MCF 10A (cell line): ENCODE measurements at places on chromosomes 2 and 18. TPM values are rescaled to one million over a fixed set of nuclear protein-coding genes. Genes with fewer than 3 reads are reported as not detected.
A peak's percentile ranks its signal among the peaks of the same experiment; 100 is the strongest.

DNA sequence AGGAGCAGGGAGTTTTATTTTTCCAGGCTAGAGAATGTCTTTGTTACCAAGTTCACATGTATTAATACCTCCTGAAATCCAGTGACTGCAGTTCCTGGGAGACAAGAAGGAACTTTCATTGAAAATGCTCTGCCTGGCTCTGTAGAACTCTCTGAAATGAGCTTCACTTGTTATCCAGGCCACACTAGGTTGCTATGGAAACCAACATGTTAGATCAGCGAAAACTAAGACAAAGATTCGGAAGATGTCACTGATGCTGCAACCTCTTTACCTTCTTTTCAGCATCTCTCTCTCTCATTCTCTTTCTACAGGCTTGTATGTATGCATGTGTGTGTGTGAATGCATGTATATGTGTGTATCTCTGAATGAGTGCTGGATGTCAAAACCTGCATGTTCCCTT, 218.5 kb downstream of the TRIB2 start:
- no peaks in the 10 kb centered on the region for H3K27me3 ChIP-seq
- H3K36me3 ChIP-seq = no peaks in the 10 kb centered on the region
- H3K4me3 ChIP-seq = no peak overlapping the region
- H3K27ac ChIP-seq = no peak overlapping the region

DNA sequence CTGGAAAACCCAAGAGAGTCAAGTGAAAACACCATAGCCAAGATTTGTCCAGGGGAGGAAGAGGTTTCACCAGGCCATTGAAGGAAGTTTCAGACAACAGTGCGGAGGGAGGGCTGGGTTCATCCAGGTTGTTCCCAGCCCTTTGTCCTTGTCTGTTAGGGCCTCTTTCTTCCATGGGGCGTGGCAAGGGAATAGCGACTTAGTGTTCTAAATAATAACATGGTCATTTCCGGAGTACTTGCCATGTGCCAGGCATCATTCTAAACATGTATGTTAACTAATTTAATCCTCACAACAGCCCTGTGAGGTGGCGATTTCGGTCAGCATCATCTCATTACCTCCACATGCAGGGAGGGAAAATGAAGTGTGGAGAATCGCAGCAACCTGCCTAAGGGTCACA, 77.3 kb downstream of the TCF7L1 start:
- no peak overlapping the region for H3K27ac ChIP-seq
- DNase-seq = no peak
- H3K27me3 ChIP-seq = no peaks in the 10 kb centered on the region
- no peaks in the 10 kb centered on the region for H3K4me1 ChIP-seq
- H3K36me3 ChIP-seq = no peaks in the 10 kb centered on the region

DNA sequence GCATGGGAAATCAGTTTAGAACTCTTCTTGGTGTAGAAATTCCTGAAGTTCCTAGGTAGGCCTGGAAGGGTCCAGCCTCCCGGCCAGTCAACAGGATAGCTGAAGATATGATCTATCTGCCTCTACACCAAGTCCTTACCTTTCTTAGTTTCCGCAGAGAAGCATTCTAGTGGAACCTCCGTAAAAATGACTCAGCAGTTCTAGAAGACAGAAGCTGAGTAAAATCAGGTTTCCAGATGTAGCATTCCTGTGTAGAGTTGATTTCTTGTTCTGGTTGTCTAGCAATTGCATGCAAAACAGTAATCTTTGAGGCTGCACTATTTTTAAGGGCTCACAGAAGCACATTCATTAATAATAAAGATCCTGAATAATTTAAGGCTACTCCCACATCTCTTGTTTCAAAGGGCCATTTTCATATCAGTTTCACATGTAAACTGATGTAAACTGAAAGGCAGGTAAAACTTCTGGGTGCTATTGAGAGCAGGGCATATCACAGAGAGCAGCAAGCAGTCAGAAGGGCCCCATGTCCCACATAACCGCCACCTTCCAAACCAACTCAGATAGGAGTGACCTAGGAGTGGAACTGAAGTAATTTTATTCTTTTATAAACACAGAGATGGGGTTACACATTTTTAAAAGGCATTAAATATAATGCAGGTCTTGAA, 3.2 kb upstream of the DYTN start:
- H3K27ac ChIP-seq = no peak overlapping the region
- no peaks in the 10 kb centered on the region for H3K36me3 ChIP-seq
- peaks cover 8% of the 10 kb centered on the region for H3K27me3 ChIP-seq

DNA sequence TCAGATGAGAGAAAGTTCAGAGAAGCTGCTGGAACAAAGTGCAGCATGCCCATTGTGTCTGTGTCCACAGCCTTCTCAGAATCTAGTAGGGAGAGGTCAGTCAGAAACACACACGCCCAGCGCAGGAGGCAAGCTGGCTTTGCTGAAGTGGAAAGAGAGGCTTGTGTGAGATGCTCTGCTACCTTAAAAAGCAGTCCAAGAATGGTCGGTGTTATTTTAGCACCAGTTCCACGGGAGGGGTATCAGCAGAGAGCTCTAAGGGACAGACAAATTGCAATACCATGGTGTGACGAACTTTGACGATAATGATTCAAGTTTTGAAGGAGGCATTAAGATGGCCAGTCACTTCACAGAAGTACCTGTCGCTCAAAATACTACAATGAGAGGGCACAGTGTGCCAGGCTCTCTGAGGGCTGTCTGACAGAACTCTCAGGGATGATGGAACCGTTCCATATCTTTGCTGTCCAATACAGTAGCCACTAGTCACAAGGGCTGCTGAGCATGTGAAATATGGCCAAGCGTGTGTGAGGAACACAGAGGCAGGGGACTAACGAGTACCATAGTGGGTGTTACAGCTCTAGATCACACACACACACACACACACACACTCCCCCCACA, 237.5 kb upstream of the TMEM200C start:
- no peaks in the 10 kb centered on the region for H3K4me1 ChIP-seq
- H3K27ac ChIP-seq = no peak overlapping the region
- no peak for DNase-seq
- H3K27me3 ChIP-seq = no peaks in the 10 kb centered on the region

DNA sequence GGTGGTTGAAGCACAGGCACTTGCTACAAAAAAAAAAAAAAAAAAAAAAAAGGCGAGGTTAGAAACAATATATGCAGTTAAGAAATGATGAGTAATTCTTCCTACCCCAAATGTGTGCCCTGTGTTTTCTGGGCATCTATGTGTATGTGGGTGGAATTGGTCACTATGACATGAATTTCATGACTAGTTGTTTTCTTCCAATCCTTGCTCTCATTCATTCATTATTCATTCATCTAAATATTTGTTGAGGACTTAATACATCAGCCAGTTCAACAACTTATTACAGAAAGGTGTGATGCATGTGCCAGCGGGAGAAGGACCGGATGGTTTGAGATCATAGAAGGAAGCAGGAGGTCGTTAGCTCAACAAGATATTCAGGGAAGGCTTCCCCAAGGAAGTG, 8.3 kb upstream of the EGR4 start:
- no peaks in the 10 kb centered on the region for H3K36me3 ChIP-seq
- DNase-seq = peak; percentile 36
- H3K4me1 ChIP-seq = peaks cover 12% of the 10 kb centered on the region

DNA sequence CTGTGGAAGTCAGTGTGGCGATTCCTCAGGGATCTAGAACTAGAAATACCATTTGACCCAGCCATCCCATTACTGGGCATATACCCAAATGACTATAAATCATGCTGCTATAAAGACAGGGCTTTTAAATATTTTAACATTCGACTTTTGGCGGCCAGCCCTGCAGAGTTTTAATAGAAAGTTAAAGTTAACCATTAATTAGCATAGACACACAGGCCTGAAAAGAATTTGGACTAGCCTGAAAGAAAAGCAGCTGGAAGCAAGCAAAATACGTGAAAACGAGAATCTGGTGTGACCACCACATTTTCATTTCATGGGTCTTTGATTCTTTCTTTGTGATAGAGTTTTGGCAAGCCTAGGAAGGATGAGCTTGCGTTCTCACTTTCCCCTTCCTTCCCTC, 184.0 kb downstream of the SCG2 start:
- H3K4me1 ChIP-seq = peaks cover 4% of the 10 kb centered on the region
- no peaks in the 10 kb centered on the region for H3K27me3 ChIP-seq
- no peak overlapping the region for H3K27ac ChIP-seq
- no peak overlapping the region for H3K4me3 ChIP-seq
- H3K36me3 ChIP-seq = peaks cover 6% of the 10 kb centered on the region

GRCh38 chr2:20516291-20516645, 69.4 kb downstream of the RHOB start:
- H3K36me3 ChIP-seq = no peaks in the 10 kb centered on the region
- DNase-seq = no peak
- H3K27ac ChIP-seq = no peak overlapping the region
- peaks cover 22% of the 10 kb centered on the region for H3K4me1 ChIP-seq
- H3K4me3 ChIP-seq = no peak overlapping the region
- H3K27me3 ChIP-seq = no peaks in the 10 kb centered on the region

DNA sequence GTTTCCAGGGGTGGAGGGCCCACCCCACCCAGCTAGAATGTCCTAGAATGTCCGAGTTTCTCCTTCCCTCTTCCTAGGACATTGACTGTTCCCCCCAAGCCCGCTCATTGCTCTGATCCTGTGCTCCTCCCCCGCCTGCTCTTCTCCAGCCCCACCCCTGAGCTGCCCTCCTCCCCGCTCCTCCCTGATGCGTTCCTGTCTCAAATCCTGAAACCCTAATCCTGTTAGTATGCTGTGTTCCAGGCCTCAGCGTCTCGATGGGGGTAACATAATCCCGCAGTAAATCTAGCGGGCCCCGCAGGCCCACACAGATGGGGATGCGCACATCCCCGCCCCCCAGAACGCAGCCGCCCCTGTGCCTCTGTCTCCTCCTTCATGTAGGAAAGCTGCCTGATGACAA, 51.3 kb downstream of the NRP2 start:
- no peaks in the 10 kb centered on the region for H3K27me3 ChIP-seq
- H3K4me3 ChIP-seq = no peak overlapping the region
- H3K4me1 ChIP-seq = peaks cover 11% of the 10 kb centered on the region
- H3K36me3 ChIP-seq = no peaks in the 10 kb centered on the region
- H3K27ac ChIP-seq = peak overlapping the region; percentile 61
- no peak for DNase-seq

DNA sequence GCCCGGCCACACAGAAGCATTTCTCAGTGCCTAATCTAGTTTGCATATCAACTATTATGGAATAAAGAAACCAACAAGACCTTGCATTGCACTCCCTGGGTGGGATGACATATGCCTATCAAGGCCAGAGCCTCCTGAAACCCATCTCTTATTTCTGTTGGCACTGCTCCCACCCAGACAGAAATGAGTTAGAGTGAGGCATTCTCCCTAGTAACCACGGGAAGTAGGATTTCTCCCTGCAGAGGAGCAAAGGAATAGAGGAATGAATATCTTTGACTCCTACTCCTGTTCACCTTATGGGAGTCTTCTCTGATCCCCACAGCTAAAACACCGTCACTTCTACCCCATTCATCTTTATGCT, 24.2 kb upstream of the SCYGR1 start:
- peaks cover 55% of the 10 kb centered on the region for H3K4me1 ChIP-seq
- H3K4me3 ChIP-seq = no peak overlapping the region
- H3K36me3 ChIP-seq = no peaks in the 10 kb centered on the region
- peak overlapping the region; percentile 86 for H3K27ac ChIP-seq
- H3K27me3 ChIP-seq = no peaks in the 10 kb centered on the region

DNA sequence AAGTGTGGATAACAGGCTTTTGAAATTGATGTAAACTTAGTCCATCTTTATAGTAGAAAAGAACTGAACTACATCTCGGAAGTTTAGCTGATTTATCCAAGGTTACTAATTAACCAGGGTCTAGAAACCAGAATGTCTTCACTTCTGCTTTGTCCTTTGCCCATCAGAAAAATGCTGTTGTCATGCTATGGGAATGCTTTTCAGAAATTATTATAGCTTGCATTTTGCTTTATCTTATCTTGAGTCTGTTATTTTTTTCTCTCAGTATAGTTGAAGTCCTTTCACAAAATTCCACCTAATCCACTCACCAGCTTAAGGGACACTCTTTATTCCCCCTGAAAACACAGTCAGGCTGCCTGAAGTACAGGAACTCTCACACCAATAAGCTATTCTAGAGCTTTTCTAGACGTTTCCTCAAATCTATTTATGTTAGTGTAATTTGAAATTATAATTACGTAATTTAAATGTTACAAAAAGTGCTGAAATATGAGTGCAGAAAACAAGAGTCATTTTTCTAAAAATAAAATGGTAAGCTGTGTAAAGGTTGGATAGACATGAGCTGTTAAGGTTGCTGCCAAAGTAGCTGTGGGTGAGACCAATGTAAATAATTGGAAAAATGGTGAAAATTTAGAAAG, 456.3 kb downstream of the TGIF1 start:
- no peak overlapping the region for H3K4me3 ChIP-seq
- peaks cover 12% of the 10 kb centered on the region for H3K4me1 ChIP-seq
- H3K27ac ChIP-seq = no peak overlapping the region
- no peak for DNase-seq
- H3K27me3 ChIP-seq = no peaks in the 10 kb centered on the region
- H3K36me3 ChIP-seq = no peaks in the 10 kb centered on the region

GRCh38 chr2:238174701-238175100, 15.9 kb downstream of the ERFE start:
- no peak overlapping the region for H3K4me3 ChIP-seq
- DNase-seq = no peak
- no peaks in the 10 kb centered on the region for H3K27me3 ChIP-seq
- peaks cover 92% of the 10 kb centered on the region for H3K36me3 ChIP-seq
- H3K4me1 ChIP-seq = peaks cover 16% of the 10 kb centered on the region

DNA sequence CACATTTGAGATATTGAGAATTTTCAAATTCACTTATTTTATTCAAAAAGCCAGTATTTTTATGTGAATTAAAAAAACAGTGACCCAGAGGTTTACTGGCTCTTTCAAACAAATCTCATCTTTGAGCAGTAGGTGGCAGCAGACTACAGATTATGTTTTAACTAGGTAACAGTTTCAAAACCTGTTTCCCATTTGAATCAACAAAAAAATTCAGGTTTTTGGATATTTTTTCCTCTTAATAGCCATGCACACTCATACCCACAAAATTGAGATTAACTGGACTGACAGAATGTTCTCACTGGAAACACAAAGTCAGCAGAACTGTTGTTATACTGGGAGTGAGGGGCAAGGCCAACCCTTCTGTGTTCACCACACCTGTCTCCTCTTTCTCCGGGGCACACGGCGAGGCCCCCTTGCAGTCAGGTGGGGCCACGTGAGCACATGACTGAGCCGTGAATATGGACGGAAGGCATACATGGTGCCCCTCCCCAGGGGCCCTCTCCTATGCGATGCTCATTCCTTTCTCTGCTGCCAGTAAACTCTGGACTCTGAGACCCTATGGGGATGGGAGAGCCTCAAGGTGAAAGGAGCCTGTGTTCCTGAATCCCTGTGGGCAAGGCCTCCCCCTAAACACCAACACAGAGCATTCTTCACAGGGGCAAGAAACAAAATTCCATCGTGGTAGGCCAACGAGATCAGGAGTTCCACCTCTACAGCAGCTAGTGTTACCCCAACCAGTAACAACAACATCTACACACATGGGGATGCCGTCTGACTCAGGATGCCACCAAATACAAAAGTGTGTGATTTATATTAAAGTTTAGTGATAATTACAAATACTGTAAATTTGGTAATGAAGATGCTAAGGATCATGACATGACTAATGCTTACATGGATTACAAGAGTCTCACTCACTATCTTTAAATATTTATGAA, 80.4 kb downstream of the LPIN2 start:
- peaks cover 10% of the 10 kb centered on the region for H3K4me1 ChIP-seq
- H3K27me3 ChIP-seq = no peaks in the 10 kb centered on the region
- peaks cover 42% of the 10 kb centered on the region for H3K36me3 ChIP-seq
- no peak overlapping the region for H3K4me3 ChIP-seq
- no peak overlapping the region for H3K27ac ChIP-seq

GRCh38 chr2:145351864-145352425, 832.0 kb upstream of the ZEB2 start:
- no peaks in the 10 kb centered on the region for H3K4me1 ChIP-seq
- no peaks in the 10 kb centered on the region for H3K27me3 ChIP-seq
- no peak for DNase-seq
- H3K4me3 ChIP-seq = no peak overlapping the region

Gene ARHGAP15
- 0.61 TPM in 1 of 2 replicates, not detected in the other for total RNA-seq

Gene GATA6
- 6.7 and 14.0 TPM in 2 replicates for total RNA-seq

Gene ZBTB7C
- 0.42 and 0.69 TPM in 2 replicates for total RNA-seq
